Subcutaneous preadipocyte (primary cell): ENCODE measurements at places on chromosomes 7 and 10. TPM values are rescaled to one million over a fixed set of nuclear protein-coding genes. Genes with fewer than 3 reads are reported as not detected.

NPC1L1 gene
- under 0.01 TPM in 1 of 2 replicates, not detected in the other for total RNA-seq

C7orf33 gene
- total RNA-seq, result not detected in 2 replicates

ABCB4 gene
- total RNA-seq, result under 0.01 and 0.39 TPM in 2 replicates

FGL2 gene
- under 0.01 and 0.20 TPM in 2 replicates for total RNA-seq

SPDYE11 gene
- total RNA-seq, result not detected in 2 replicates

THSD7A gene
- under 0.01 TPM in 2 replicates for total RNA-seq

LOXL4 gene
- total RNA-seq, result 7.2 and 8.8 TPM in 2 replicates

CWF19L1 gene
- total RNA-seq, result 20.9 and 37.1 TPM in 2 replicates

PPP1R9A gene
- total RNA-seq, result under 0.01 and 0.39 TPM in 2 replicates
